ENCODE measurements at places on chromosomes 7 and 10.

DNA sequence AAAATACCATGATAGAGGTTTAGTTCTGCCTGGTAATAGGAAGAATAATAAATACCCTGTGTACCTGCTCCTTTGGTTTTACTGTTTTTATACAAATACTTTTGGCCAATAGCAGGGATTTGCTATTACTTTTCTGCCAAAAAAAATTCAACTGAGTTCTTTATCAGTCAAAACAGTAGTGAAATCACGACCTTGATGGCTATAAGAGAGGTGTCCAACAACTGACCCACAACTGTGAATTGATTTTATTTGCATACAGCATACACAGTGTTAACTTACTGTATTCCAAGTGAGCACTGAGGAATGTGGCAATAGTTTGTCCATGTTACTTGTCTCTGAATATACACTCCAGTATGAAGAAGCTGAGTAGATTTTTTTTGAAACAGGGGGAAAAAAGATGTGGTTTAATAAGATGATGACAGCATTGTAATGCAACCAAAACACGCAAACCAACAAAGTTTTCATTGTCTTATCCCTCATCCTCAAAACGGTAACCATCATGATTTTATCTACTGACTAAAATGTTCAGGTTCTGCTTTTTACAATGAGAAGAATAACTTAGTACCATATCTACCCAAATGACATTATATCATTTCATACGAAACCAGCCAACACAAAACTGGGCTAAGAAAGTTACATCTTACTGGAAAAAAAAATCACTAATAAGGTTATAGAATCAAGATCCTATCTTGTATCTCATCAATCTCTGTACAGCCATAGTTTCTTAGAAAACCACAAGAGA, 63.3 kb downstream of the GSAP start:
- no peak for DNase-seq

DNA sequence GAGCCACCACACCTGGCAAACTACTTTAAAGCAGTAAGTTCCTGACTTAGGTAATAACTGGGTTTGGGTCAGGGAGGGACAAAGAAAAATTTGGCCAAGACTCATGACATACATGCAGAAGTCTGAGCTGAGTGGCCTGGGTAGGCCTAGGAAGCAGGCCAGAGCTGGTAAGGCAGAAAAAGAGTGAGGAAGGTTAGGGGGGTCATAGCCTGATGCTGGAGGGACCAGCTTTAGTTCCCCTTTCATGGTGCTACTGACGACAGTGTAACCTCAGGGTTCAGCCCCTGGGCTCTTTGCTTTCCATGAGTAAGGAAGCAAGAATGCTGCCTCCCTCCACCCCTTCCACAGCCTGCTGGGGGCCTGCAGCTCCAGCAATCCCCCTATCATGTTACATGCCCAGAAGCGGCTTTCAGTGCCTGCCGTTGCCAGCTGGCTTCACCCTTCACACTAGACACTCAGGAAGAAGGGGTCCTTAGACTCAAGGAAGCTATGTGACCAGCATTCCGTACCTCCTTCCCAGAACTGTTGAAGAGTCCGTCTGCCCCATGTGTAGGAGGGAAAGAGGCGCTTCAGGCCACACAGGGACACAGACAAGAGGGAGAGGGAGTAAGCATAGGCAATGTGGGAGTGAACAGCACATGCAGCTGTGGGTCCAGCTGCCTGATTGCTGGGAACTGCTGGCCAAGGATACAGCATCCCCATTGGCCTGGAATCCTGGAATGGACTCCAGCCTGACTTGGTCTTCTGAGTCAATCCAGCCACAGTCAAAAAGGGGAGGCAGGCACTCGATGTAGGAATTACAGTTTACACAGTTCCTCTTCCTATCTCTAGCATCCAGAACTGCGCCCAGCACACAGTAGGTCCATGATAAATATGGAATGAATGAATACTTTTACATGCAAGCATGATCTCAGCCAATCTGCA, 4.1 kb upstream of the PLAU start:
- DNase-seq = no peak

GRCh38 chr10:124350806-124351205, 67.9 kb downstream of the OAT start:
- no peak for DNase-seq

GRCh38 chr10:104447331-104447730, 93.7 kb downstream of the CFAP58 start:
- DNase-seq = no peak

DNA sequence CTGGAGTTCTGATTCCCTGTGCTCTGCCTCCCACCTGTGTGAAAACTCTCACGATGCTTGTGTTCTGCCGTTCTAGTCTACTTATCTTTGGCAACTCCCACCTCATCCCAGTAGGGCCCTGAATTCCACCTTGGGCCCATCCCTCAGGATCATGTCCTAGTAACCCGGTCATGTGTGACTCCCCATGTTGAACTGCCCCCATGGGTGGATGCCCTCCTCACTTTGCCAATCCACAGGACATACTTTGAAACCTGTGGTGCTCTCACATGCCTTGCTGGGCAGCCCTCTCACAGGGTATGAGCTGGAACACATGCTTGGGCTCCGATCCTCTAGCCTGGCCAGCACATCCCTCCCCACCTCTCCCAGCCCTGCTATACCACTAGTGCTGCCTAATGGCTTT, 3.8 kb upstream of the RBM33 start:
- DNase-seq = no peak

- no peak for DNase-seq
These were observed 271.5 kb upstream of the ZWINT start for GRCh38 chr10:56632537-56632936.

GRCh38 chr10:132563485-132564248, 26.1 kb downstream of the INPP5A start:
- DNase-seq = no peak

- DNase-seq = no peak
These were observed 768.5 kb downstream of the NXPH1 start for GRCh38 chr7:9201928-9202327.

- no peak for DNase-seq
These were observed 23.9 kb downstream of the UNC5B start for GRCh38 chr10:71236286-71236685.

DNA sequence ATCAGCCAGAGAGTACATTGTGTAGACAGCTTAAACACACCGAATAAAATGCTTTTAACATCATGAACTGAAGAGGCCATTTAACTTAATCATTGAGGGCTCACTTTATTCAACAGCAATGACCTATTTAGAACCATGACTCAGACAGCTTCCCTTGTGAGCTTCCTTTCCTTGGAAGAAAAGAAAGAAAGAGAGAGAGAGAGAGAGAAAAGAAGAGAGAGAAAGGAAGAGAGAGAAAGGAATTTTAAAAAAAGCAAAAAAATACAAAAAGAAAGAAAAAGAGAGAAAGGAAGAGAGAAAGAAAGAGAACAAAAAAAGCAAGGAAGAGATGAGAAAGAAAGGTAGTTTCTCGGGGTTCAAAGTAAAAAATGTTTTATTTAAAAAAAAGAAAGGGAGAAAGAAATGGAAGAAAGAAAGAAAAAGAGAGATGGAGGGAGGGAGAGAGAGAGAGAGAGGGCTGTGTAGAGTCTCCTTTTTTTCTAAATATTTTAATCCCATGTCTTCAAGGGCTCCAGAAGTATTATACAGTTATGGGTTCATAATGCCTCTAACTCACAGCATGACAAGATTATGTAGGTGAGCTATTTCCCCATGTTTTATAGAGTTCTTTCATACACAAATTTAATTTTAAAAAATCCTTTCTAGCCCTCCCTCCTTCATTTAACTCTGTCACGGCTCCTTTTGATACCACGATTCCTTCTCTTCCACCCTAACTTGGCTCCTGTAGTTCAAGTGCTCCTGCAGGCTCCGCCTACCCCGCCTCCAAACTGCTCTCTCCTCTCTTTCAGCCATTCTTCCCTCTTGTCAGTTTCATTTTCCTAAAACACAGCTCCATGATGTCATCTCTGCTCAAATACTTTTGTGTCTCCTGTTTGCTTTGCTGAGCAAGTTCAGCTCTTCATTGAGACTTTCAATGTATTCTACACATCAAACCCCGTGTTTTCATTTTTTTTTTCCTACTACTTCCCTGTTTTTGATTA, 85.5 kb downstream of the PRTFDC1 start:
- no peak for DNase-seq

DNA sequence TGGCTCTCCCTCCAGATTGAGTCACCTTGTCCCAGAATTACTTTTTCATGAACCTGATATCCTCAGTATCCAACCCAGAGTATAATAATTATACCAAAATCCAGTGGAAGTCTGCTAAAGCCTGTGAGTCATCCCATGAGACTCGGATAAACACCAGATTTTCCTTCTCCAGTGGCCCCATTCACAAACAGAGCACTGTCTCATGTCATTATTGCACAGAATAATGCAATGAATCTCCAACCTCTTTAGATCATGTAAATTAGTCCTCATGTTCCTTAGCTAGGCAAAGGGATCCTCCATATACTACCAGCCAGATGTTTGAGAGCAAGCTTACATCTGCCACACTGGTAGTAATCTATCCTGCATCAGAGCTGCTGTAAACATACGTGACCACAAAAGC, 89.0 kb downstream of the AMPH start:
- DNase-seq = no peak

GRCh38 chr10:113908236-113908635, 53.8 kb downstream of the NHLRC2 start:
- no peak for DNase-seq

DNA sequence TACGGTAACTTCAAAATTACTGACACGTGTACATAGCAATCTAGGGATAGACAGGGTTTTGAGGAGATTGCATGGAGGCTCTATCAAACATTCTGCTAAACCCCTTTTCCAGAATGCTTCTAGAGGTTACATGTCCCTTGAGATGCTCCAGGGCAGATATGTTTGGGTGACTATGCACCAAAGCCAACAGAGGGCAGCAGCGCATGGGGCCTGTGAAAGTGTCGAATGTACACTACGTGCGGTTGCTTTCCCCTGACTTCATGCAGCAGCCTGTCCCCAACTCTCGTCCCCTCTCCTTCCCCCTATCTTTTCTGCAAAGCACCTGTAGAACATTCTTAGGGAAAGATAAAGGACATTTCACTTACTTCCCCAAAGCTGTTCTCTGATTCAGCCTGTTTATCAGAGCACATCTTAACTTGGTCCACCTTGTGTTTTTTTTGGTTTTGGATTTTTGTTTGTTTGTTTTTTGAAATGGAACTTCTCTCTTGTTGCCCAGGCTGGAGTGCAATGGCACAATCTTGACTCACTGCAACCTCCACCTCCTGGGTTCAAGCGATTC, 90.2 kb downstream of the UBE3C start:
- no peak for DNase-seq
